Activated naive CD8-positive, alpha-beta T cell treated with anti-CD3 and anti-CD28 coated beads for 36 hours (primary cell): ENCODE measurements at places on chromosomes 12 and 14.

DNA sequence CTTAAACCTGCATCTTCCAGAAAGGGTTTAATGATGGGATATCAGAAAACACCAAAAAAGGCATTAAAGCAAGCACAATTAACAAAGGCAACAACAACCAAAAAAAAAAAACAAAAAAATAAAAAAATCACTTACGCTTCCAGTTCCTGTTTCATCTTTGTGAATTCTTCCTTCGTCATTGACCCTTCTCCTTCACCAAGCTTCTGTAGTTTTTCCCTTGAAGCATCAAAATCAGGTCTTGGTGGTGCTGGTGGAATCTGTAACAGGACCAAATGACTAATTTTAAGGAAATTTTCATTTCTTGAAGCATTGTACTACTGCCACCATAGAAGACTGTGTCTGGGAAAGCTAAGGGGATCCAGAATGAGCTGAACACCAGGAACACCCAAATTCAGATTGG lies 24.5 kb downstream of the SNX6 start:
- DNase-seq = no peak

- peak; percentile 68 for DNase-seq
These were observed 96.1 kb downstream of the PLXNC1 start for GRCh38 chr12:94244165-94245133.

GRCh38 chr12:95114766-95115405 lies 41.5 kb upstream of the NR2C1 start:
- no peak for DNase-seq

DNA sequence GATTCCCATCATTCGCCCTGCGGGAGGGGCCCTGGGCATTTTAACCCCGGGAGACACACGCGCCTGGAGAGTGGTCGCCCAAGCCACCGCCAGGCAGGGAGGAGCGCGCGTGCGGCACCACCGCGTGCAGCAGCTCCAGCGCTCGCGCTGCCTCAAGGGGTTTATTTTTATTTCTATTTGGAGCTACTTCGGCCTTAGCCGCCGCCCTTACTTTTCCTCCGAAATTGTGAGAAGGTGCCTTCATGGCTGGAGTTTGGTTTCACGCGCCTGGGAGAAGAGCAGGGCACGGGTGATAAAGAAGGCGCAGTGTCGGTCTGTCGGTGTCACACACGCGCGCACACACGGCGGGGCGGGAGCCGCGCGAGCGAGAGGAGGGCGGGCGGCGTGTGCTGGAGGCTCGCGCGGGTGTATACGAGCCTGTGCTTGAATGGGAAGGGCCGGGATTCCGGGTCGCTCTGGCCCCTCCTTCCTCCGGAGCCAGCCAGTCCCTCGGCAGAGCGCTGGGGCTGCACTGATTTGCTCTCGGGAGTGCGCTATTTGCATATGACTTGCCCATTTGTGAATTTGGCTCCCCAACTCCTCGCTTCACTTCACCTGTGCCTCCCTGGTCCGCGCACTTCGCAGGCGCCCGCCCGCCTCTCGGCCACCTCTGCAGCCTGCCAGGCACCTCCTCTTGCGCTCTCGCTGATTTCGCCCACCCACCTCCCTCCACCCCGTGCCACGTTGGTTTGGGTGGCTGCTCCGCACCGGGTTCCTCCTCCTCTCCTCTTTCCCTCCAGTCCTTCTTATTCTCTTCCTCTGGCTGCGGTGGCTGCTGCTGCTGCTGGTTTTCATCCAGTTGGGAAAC lies 932.3 kb downstream of the DIO2 start:
- DNase-seq = no peak

DNA sequence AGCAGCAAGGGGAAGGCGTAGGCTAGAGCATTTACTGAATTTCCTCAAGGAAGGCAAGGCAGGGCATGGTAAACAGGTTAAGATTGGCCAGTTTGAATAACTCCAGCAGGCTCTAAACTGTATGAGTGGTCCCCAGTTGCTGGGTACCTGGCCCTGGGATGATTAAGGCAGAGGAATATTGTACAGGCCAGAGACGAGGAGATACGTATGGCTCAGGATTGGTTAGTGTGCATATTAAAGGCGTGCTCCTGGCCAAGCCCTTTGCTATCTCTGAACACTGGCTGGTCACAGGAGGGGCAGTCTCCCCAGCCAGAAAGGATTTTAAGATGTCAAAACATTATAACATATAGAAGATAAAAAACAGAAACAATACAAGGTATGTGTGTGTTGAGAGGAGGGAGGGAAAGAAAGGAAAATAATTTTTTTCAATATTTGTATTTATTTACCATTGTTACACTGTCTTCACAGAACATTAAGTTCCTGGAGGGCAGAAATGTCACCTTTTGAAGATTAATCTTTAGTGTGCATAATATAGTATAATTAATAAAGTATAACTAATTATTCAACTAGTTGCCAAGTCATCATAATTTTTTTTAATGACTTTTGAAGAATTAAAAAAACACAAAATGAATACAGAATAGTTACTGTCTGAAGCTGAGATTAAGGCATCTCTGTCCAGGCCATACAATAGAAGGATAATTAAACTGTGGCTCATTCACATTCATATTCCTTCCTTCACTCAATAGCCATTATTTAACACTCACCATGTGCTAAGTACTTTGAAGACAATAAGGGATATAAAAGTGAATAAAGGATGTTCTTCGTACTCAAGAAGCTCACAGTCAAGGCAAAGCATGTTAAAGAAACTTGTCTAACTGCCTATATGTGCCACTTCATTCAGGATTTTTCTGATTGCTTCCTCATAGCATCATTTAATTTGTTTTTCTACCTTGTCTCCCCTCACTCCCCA lies 41.9 kb downstream of the DCP1B start:
- no peak for DNase-seq

- DNase-seq = no peak
These were observed 367.7 kb upstream of the NOVA1 start for GRCh38 chr14:26965490-26965889.

DNA sequence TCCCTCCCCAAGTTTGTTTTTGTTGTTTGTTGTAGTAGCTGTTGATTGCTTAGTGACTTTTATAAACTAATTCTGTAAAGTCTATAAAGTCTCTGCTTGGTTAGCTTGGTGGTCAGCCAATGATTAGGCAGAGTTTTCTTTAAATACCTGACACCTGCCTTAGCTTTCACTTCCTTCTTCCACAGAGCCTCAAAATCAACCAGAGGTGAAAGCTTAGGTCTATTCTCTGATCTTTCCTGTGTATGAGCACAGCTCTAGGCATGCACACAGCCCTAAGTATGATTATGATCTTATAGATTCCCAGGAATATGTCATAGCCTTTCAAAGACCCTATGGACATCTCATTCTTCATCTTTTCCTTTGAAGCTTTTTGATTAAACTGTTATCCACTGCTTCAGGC lies 514.7 kb downstream of the AACS start:
- no peak for DNase-seq

DNA sequence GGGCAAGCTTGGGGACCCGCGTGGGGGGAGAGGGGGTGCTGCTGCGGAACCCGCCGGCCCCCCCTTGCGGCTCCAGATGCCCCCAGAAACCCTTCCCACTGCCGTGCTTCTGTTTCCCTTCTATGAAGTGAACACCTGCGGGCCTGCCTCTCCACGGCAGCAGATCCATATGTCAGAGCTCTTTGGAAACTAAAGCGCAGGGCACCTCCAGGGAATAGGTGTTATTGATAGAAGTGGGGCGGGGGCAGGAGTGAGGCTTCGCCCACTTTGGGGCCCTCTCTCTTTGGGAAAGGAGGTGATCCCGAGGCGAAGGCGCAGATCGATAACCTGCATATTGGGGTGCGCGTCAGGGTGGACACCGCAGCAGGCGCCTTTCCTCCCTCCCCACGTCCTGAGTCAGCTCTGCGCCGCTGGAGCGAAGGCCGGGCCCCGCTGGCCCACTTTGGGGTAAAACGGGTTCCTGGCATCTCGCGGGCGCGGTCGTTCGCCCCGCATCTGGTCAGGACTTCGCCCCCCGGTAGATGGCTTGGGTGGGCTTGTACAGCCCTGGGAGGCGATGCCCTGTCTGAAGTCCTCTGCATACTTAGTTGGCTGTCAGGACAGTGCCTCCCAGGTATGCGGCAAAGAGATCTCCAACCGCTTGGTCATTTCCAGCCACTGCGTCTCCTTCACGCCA lies 524 bp downstream of the KMT5A start:
- peak; percentile 36 for DNase-seq

GRCh38 chr14:64720131-64720576 lies 15.9 kb downstream of the PLEKHG3 start:
- no peak for DNase-seq

- DNase-seq = no peak
These were observed 48.0 kb downstream of the NTN4 start for GRCh38 chr12:95742586-95742985.

DNA sequence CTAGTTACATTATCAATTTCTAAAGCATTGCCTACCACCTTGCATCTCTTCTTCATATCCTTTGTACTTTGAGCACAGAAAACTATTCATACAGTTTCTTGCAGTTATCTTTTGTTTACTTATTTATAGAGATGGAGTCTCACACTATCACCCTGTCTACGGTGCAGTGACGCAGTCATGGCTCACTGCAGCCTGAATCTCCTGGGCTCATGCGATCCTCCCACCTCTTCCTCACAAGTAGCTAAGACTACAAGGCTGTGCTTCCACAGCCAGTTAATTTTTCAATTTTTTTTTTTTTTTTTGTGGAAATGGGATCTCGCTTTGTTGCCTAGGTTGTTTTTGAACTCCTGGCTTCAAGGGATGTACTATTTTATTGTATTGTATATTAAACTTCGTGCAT lies 158.0 kb downstream of the TTC6 start:
- no peak for DNase-seq

DNA sequence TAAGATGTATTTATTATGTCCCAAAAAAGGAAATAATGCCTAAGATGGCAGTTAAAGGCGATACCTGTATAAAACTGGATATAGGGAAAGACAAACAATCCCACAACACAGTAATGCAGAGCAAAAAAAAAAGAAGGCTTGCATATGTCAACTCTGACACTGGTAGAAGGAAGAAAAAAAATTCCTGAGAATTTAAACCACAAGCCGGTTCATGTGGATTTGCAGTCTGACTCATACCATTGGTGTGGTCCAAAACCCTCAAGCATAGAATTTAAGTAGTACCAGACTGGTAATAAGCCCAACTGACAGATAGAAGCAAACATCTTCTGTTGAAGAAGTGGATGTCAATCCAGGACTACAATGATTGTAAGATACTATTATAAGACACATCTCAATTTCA lies 7.2 kb downstream of the DNAI7 start:
- DNase-seq = no peak

- DNase-seq = no peak
These were observed 747.4 kb downstream of the VRK1 start for GRCh38 chr14:97544571-97544970.

DNA sequence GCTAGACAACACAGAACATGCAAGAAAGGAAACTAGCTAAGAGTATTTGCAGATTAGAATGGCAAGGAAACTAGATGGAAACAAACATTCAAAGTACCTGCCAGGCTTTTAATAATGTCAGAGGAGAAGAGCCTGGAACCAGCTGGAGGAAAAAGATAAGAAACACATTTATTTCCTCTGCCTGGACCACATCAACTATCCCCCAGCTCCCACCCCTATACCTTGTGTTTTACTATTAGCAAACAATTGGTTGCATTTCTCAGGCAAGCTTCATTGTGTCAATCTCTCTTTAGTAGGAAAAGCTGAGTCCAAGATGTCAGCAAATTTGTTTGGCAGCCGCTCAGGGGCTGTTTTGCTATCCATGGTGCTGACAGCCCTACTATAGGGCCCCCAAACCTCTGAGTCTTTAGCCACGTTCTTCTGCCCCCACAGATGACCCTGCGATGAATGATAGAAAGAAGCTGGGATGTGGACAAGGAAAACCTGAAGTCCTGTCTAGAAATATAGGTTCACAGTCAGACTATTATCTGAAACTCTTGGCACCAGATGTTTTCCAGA lies 11.6 kb upstream of the SYNDIG1L start:
- no peak for DNase-seq
